ENCODE measurements at places on chromosomes 12 and 14.

DNA sequence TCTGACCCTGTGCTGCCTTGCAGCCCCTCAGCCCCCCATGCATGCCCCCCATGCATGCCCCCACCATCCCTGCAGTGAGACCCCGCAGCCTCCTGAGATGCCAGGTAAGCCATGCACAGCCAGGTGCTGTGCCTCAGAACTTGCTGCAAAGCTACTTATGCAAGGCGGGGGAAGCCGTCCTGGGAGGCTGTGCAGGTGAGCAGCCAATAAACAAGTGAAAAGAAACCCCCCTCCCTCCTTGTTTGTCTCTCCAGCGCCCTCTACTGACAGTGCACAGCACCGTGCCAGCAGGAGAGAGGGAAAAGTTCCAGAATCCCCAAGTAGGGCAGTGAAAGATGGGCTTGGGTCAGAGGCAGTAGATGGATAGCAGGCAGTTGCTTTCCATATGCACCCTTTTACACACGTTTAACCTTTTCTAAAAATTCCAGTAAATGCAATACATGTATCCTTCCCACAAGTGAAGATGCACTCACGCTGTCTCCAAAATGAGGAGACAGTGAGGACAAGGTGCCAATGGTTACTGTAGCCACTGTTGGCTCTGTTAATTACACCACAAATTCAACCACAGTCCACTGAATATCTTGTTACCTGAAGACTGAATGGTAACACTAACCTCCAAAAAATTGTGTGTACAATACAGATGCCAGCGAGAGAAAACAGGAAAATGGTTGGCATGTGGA lies 18.0 kb downstream of the TNFAIP2 start:
- DNase-seq, result peak; percentile 63

GRCh38 chr12:12717586-12718380 lies 615 bp downstream of the CDKN1B start:
- DNase-seq, result peak; percentile 41

- DNase-seq, result peak; percentile 73
Observed at GRCh38 chr12:51678086-51678724, 87.2 kb downstream of the SCN8A start.

DNA sequence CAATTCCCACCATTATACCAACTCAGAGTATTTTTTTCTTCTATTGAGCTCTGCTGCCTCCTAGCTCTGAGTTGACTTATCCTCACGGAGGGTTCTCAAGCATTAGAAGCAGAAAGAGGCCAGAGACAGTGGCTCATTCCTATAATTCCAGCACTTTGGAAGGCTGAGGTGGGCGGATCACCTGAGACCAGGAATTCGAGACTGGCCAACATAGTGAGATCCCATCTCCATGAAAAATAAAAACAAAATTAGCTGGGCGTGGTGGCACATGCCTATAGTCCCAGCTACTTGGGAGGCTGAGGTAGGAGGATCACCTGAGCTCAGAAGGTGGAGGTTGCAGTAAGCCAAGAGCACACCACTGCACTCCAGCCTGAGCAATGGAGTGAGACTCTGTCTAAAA lies 21.0 kb downstream of the HPD start:
- no peak for DNase-seq

GRCh38 chr14:33617154-33617553 lies 333.7 kb downstream of the EGLN3 start:
- DNase-seq, result no peak

DNA sequence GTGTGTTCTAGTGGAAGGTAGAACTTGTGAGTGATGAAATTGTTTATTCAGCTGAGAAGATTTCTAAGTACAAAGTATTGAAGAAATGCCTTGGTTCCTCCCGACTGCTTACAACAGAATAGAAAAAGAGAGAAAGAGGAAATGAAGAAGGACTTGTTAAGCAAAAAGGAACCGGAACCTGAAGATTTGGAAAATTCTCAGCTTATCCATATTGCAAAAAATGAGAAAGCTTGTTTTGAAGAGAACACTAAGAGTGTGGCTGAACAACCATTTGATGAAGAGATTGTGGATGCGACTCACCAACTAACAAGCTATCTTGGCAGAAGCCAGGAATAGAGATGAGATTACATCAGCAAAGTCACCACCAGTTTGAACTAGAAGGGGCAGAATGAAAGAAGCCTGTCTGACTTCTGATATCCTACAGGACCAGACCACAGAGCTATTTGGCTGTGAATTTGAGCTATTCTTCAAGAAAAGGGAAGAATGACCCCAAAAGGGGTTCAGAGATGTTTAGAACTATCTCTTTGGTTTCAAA lies 15.1 kb downstream of the NDUFA9 start:
- peak; percentile 67 for DNase-seq
